ENCODE measurements at places on chromosomes 11 and 22. TPM values are rescaled to one million over a fixed set of nuclear protein-coding genes. Genes with fewer than 3 reads are reported as not detected.

The APOL2 gene
- 10.6 TPM for total RNA-seq

The IL10RA gene
- total RNA-seq: not detected

The PRR5L gene
- total RNA-seq: 14.8 TPM

The CTNND1 gene
- total RNA-seq: 76.0 TPM

The F2 gene
- total RNA-seq: 0.11 TPM

The POLDIP3 gene
- 22.5 TPM for total RNA-seq

The POU2F3 gene
- not detected for total RNA-seq

The FJX1 gene
- 145 TPM for total RNA-seq

The CHADL gene
- 3.5 TPM for total RNA-seq

All from hair follicular keratinocyte (primary cell).